ENCODE measurements at places on chromosomes 4 and X.

- DNase-seq, result no peak
These were observed 13.1 kb downstream of the GPR82 start for GRCh38 chrX:41737065-41737464.

- DNase-seq, result no peak
These were observed 24.8 kb upstream of the FAM193A start for GRCh38 chr4:2511645-2512131.

DNA sequence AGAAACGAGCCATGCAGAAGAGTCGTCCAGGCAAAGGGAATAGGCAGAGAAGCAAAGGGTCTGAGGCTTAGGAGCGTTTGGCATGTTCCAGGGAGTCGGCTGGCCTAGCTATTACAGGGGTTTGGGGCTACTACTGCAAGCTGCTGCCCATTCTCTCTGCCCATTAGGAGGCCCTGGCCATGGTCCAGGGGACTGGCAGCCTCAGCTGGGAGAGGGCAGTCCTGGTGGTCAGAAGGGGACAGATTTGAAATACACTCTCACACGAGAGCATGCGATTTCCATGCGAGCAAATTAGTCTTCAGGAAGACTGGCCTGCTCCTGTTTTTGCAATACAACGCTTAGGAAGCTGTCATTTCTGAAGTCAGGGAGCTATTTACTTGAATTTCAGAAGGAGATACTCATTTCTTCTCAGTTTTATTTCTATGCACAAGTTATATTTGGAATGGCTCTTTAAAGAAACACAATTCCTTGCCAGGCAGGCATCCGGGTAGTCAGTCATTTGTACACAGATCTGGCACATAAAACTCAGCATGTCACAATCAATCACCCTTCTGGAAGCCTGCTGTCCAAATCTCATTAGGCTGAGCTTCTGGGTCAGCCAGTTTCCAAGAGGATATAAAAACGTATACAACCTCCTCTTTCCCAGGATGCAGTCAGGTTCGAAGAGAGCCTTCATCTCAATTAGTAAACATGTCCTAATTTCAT is 27.0 kb downstream of the PROM1 start:
- no peak for DNase-seq

- no peak for DNase-seq
These were observed 231.1 kb upstream of the ANXA3 start for GRCh38 chr4:78320349-78320935.

- no peak for DNase-seq
These were observed 7.6 kb downstream of the NEUROG2 start for GRCh38 chr4:112508356-112508755.

- DNase-seq, result no peak
These were observed 145.6 kb downstream of the RAP1GDS1 start for GRCh38 chr4:98406819-98407218.

- DNase-seq, result no peak
These were observed 1777.9 kb downstream of the ARAP2 start for GRCh38 chr4:34466411-34466810.

GRCh38 chr4:95979961-95980876 is 140.3 kb downstream of the PDHA2 start:
- no peak for DNase-seq

DNA sequence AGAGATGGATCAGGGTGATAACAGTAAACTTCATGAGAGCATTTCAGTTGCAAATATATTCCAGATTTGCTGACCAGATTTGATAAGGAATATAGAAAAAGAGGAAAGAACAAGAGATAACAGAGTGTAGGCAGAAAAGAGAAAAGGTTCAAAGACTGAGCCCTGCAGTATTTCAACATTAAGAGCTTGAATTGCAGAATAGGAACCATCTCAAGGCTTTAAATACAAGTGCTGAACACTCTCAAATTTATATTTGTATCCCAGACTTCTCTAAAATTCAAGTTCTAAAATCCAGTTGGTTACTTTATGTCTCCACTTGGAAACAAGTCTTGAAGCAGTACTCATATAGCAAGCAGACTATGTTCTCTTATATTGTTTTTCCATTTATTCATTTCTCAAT is 9.7 kb upstream of the MYOZ2 start:
- DNase-seq, result no peak

- no peak for DNase-seq
These were observed 46.7 kb downstream of the FSTL5 start for GRCh38 chr4:162117051-162117450.

- no peak for DNase-seq
These were observed 62.6 kb downstream of the MMRN1 start for GRCh38 chr4:89957046-89957926.

- no peak for DNase-seq
These were observed 179.5 kb downstream of the NLGN4X start for GRCh38 chrX:6049132-6049531.

- no peak for DNase-seq
These were observed 111.7 kb downstream of the HMX1 start for GRCh38 chr4:8759987-8760386.

DNA sequence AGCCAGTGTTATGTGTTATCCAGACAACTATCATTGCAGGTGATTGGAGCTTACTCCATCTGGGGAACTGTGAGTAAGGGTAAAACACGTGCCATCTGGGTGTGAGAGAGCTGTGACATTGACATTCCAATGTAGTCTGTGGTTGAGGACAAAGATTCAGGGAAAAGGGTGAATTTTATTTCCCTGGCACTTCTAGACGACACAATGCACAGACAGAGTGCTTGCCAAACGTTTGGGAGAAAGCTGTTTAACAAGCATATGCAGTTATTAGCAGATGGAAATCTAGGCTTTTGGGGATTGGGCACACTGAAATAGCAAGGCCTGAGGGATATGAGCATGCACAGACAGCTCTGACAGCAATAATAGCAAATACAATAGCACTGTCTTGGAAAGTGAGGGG is 21.3 kb upstream of the CTSO start:
- no peak for DNase-seq

DNA sequence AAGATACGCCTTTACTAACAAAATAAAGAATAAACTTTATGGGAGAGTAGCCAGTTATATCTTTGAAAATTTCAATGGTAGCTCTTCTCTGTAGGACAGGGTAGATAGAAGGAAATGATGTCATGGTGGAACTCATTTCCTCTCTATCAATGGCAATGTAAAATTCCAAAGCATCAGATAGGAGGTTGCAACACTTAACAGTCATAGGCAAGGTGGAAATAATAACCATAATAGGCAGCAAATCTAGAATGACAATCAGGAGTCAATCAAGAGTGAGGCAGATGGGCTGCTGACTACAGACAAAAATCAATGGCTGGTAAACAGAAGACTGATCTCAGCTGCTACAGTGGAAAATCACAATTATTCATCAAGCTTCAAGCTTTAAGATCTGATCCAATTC is 53.9 kb upstream of the TET2 start:
- DNase-seq, result no peak

GRCh38 chr4:53693909-53694308 is 102.6 kb upstream of the LNX1 start:
- DNase-seq, result no peak

- no peak for DNase-seq
These were observed 145.0 kb downstream of the HDX start for GRCh38 chrX:84357296-84357695.

- no peak for DNase-seq
These were observed 175.4 kb upstream of the MBNL3 start for GRCh38 chrX:132664273-132664672.

GRCh38 chr4:130563185-130563888 is 1467.4 kb downstream of the C4orf33 start:
- DNase-seq, result no peak

DNA sequence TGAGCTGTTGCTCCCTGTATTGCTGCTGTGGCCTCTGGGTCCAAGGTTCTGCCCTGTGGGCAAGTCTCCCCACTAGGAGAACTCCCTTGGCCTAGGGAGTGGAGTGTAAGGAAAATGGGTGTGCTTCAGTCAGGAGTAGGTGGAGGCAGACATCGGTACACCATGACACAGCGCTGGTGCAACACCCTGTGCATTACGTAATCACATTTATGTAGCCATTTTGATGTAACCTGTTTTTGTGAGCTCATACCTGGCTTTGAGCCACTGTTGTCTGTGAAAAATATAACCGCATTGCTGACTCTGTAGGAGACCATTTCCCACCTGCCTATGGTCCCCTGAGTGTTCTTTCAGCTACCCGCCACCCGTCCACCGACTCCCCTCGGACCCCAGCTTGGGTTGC is 700.5 kb upstream of the AGA start:
- DNase-seq, result no peak

DNA sequence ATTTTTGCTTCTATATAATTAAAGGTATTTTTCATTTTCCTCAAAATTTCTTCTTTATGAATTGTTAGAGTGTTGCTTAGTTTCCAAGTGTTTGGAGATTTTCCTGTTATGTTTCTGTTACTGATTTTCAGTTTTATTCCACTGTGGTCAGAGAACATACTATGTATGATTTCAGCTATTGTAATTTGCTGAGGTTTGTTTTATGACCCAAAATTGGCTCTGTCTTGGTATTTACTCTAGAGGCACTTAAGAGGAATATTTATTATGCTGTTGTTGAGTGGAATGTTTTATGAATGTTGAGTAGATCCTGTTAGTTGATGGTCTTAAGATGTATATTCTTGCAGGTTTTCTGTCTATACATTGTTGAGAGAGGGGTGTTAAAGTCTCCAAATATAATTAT is 263.5 kb downstream of the PABPC4L start:
- no peak for DNase-seq

- no peak for DNase-seq
These were observed 62.4 kb downstream of the APOO start for GRCh38 chrX:23845351-23845817.

DNA sequence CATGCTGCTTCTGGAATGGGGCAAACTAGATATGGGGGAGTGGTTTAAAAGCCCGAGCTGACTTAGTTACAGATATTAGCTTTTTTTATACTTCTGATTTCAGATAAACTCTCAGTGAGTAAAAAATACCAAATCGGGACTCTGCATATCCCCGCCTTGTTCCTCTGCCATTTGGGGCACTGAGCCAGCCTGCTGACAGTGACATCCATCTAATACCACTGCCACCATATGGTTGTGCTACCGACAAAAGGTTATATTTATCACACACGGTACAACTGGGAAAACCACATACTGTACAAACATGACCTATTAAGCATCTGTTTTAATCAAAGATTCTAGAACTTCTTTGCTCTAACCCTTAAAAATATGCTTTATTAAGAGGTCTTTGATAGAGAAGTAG is 78.7 kb downstream of the GALNT7 start:
- DNase-seq, result no peak

GRCh38 chrX:30301963-30302362 is 7.2 kb downstream of the NR0B1 start:
- DNase-seq, result no peak

- no peak for DNase-seq
These were observed 69.3 kb downstream of the HHIP start for GRCh38 chr4:144715230-144715629.

DNA sequence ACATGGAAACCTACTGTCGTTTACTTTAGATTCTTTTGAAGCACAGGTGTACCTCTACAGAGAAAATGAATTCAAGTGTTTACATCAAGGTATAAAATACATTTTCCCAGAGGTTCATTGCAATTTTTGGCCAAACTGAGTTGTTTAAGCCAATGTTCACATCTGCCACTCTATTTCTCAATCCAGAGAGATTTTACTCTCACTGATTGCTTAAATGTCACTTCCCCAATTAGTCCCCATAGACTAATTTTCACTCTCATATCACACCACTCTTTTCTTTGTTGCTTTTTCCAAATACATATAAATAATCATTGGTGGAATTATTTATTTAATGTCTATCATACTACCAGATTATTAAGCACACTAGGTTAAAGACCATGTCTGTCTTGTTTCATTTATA is 271.8 kb downstream of the PPP3CA start:
- no peak for DNase-seq

DNA sequence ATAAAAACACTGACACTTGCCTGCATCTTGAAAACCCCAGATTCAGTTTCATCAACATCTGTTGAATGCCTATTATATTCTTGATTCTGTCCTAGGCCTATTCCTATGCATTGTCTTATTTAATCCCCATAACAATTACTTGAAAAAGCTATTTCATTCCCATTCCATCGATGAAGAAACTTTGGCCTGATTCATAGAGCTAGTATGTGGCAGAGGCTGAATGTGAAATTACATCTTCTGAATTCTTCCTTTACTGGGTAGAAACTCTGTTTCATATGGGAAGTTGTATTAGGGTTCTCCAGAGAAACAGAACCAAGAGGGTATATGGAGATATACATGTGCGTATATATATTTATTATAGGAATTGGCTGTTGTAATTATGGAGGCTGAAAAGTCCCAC is 35.0 kb upstream of the SLC4A4 start:
- DNase-seq, result no peak

DNA sequence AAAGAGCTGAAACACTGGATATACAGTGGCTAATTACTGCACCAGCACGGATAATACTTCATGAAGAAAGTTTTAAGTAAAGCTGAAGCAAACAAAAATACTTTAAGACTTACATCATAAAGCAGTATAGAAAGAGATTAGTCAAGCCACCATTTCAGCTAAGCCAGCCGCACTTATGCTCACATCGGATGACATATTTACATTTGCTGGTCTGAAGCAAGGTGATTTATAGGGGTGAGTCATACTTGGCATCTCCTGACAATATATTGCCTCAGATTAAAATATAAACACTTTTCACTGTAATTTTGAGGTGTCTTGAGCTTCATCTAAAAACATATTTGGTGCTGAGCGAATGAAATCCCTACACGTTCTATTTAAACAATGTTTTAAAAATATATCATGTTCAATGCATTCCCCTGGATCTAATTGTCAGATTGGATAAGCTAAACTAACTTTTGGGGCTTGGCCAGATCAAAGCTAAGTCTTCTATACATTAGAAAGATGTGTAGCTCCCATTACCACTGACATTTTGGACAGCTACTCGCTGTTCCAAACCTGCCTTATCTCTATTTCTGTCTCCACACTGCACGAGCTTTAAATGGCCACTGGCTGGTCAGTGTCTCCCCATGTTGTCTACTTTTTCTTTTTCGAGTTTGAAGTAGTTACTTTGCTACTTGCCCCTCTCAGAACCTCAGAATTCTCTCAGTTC is 103.2 kb downstream of the VCX2 start:
- no peak for DNase-seq

DNA sequence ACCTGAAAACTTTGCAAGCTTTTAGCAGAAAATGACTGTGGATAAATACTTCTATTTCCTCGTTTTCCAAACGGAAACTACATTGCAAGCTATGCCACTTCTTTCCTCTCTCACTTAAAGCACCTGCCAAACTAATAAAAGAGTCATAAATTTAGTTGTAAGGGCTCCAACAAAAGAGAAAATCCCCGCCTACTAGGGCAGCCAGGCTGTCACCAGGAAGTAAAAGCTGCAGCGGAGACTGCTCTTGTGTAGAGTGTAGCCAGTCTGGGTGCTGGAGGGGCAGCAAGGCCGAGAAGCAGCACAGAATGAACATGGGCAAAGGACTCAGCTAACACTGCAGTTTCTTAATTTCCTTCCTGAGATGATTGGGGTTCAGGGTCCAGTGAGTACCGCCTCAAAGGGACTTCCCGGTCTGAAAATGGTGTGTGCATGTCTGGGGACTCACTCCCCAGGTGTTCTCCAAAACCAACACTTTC is 89.3 kb upstream of the MAML3 start:
- no peak for DNase-seq
